NCI-H2171 (cell line): ENCODE measurements at places on chromosomes 2 and 18.

GRCh38 chr2:159506764-159507440, 109.4 kb downstream of the BAZ2B start:
- DNase-seq = no peak

DNA sequence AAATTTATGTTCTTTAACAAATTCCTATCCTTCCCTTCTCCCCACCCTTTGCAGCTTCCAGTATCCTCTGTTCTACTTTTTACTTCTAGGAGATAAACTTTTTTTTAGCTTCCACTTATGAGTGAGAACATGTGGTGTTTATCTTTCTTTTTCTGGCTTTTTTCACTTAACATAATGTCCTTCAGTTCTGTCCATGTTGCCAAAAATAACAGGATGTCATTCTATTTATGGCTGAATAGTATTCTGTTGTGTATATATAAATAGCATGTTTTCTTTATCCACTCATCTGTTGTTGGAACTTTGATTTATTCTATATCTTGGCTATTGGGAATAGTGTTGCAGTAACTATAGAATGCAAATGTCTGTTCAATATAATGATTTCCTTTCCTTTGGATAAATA, 1191.2 kb downstream of the CNTNAP5 start:
- DNase-seq = no peak

DNA sequence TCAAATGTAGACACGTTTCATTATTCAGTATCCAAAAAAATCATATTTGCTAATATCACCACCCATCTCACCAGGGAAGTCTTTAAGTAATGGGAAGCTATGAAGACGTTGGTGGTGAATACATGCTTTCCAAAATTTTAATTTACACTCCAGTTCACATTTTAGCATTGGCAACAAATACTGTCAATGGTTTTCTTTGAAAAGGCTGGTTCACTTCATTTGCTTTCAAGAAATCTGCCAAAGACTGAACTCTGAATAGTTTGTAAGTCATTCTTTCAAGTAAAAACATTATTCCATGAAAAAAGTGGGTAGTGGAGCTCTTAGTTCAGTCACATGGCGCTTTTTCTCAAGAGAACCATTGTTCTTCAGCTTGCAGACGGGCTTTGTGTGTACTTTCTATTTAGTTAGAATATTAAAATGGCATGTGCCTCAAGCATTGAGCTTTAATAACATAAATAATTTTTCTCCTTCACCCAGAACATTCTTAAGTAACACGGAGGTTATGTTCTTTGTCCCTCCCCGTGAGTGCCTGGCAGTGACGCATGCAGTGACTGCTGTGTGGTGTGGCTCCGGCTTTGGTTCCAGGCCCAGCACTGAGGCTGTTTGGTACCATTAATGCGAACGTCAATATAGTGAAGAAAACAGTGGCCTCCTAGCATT, 300.0 kb upstream of the HDAC4 start:
- DNase-seq = no peak

DNA sequence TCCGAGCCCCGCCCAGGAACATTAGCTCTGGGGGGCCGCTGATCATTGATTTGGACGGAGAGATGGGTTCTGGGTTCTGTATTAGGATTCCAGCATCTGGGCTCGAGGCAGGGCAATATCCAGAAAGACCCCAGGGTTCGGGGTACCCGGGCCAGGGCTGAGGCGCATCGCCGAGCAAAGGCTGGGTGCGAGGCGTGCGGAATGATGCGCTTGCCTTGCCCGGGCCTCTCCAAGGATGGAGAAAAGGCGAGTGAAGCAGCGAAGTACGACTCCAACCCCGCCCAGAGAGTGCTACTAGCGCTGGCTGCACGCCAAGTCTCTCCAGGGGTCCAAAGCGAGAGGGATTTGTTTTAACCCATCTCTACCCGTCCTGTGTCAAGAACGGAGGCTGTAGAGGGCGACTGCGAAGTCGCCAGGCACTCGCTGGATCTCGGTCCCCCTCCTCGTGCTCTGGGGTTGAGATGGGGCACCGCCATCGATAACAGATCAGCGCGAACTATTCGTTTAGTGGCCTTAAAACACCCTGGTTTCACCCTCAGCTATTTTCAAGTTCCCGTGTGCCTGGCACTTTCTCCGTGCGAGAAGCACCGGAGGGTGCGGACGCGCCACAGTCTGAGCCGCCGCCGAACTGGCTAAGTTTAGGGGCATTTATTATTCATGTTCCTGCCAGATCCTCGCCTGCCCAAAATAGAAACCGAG, 1.9 kb downstream of the ADCYAP1 start:
- peak; percentile 54 for DNase-seq

GRCh38 chr2:198498516-198498915, 694.1 kb downstream of the PLCL1 start:
- no peak for DNase-seq

DNA sequence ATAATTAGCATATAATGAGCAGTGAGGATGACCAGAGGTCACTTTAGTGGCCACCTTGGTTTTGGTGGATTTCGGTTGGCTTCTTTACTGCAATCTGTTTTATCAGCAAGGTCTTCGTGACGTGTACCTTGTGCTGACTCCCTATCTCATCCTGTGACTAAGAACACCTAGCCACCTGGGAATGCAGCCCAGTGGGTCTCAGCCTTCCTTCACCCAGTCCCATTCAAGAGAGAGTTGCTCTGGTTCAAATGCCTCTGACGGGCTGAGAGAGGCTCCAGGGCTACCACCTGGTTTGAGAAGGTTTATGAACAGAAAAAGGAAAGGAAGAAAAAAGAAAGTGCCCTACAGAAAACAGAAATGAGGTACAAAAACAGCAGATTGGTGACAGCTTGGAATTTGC, 738.7 kb downstream of the SOCS6 start:
- DNase-seq = no peak

DNA sequence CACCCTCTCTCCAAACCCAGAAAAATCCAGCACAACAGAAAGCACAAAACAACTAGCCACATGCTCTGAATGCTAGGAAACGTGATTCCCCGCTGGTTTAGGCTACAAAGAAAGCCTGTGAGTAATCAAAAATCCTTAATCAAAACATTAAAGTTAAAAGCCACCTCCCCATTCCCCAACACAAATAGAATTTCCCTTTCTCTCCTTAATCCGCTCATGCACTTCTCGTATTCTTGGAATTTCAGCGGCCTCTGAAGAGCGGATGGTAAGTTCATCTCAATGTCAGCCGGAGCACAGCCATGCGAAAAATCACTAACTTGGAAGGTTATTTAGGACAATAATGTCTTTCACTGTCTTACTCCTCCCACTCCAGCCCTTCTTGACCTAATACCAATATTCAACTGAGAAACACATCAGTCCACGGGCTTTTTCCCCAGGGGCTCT, 126.7 kb downstream of the OSBPL1A start:
- no peak for DNase-seq

DNA sequence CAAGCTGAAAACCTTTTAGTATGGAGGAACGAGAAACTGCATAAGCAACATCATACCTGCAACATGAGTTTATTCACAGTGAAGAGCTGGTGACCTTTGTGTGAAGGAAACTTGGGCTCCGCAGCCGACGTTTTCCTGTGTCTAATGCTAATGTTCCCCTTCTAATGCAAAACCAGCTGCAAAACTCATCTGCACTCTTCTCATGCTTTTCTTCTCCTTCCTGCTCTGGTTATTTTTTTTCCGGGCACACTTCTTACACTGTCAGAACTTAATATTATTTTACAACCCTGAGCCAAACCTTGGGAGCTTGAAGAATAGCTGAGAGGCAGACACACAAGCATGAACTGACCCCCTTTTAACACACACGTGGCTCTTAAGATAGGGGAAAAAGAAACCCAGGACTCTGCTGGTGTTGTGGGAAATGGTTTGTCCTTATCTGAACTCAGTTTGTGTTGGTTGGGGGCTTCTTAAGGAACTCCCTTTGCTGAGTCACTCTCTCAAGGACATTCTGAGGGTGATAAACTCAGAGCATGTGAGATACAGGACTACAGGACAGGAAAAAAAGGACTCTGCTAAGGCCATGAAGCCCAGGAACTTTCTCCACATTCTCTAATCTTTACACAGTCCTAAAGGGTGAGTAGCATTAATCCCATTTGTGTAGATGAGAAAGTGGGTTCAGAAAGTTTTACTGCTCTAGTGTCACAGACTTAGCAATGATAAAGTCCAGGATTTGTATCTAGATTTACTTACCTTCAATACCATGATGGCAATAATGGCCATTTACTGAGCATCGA, 439.3 kb upstream of the TRIB2 start:
- DNase-seq = no peak

DNA sequence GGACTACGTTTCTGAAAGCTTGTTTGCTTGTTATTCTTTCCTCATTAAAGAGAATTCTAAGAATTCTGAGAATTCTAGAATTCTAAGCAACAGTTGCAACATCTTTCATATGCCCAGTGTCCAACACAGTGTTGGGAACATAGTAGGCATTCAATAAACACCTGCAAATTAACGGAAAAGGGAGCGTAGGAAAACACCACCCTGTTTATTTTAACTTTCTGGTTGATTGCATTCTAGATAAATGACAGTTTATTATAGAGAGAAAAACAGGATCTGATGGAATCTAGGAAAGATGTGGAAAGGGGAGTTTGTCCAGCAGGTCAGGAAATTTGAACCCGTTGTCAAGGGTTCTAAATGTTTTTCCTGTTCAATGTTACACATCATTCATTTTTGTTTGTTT, 24.2 kb upstream of the EFEMP1 start:
- no peak for DNase-seq

GRCh38 chr18:79395308-79395640, 456 bp upstream of the NFATC1 start:
- no peak for DNase-seq

DNA sequence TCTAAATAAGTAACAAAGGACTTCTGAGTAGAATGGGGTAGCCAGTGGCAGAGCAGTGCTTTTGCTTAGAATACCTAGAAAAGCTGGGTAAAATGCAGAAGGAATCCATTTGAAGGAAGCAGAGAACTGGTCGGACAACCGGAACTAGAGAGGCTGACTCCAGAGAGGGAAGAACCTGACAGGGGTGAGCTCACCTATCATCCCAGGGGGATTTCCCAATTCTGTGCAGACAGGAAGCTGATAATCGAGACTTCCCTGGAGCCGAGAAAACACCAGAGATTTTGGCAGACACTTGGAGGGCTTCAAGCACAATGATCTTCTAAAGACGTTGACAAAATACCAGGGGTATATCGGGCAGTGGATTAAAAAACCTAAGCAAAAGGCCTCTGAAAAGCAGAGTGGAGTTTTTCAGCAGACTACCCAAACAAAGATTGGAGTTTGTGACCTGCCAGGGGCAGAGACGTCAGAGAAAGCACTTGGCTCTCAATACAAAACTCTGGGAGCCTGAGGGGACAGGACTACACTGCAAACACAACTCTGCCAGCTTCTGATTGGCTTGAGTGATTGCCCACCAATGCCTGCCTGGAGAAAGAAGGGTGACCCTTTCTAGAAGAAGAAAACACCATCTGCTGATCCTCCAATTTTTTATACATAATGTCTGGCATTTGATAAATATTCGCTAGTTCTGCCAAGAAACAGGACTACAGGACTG, 67.5 kb upstream of the TTN start:
- no peak for DNase-seq

DNA sequence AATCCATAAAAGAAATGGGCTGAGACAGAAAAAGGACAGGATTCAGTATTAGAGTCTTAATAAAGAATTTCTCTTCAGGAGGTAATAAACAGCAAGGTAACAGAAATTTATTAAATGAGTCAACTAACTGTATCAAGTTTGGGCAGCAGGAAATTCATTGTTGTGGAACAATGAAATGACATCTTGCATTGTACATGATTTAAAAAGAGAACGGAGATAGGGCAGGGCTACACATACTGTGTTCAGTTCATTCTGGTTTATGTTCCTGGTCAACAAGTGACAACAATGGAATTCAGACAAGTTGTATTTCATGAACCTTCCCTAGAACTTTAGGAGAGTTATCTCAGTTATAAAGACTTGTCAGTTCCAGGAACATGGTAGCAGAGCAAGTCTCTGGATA, 961.3 kb downstream of the SOCS6 start:
- DNase-seq = no peak

DNA sequence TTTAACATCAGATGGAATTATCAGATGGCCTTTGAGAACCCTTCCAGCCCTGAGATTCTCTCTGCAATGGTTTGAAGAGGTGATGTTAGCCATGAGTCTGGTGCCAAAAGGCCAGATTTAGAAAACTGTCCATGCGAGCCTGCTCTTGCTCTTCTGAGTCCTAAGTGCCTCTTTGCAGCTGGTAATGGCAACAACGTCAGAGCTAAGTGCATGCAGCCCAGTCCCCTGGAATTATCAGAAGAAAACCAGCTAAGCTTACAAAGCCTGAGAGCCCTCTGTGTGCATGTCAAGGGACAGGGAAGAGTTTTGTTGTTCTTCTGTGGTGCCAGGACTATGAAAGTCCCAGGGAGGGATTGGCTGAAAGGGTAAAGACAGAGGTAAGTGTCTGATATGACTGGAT, 89.8 kb downstream of the LOXHD1 start:
- DNase-seq = no peak

- DNase-seq = peak; percentile 76
Measured at GRCh38 chr2:184444217-184444616, 154.1 kb upstream of the ZNF804A start.

DNA sequence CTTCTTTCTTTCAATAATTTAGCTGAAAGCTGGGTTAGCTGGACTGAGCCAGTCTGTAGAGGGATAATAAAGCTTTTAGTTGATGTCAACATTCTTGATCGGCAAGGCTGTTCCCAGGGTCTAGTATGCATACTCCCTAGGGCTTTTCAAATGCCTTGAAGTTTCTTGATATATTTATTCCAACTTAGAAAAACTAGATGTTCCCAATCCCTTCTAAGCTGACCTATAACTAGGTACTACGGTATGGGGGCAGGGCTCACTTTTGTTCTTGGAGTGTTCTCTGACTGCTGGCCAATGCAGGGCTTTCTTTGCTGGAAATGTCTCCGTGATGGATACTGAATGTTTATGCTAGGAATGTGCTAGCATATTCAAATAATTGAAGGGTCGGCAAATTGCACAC, 258.6 kb upstream of the TANK start:
- DNase-seq = no peak

DNA sequence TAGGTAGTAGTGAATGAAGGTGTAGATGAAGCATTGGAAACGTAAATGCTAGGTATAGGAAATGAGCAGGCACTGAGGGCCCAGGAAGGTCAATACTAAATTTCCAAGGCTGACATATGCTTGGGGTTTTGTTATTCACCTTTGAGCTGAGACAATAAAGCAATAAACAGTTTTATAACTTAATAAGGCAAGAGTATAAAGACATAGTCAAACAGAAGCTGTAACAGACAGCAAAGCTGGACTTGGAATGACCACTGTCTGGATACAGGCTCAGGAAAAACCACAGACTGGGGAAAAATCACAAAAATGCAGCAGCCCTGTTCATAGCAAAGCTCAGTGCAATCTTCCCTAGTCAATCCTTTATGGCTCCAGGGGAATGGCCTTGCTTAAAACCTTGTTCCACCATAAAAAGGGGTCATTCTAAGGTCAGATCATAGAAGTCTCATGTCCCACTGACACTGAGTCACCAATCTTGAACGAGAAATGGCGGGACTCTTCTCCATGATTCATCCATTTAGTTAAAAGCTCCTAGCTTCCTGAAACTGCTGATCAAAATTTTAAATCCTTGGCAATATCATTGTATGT, 493.3 kb downstream of the CMPK2 start:
- DNase-seq = no peak

GRCh38 chr2:73963385-73964120, 21.2 kb upstream of the TET3 start:
- no peak for DNase-seq

- no peak for DNase-seq
Measured at GRCh38 chr2:65375723-65376122, 56.7 kb downstream of the SPRED2 start.

- DNase-seq = no peak
Measured at GRCh38 chr2:232361646-232362045, 16.9 kb upstream of the ALPP start.

- DNase-seq = no peak
Measured at GRCh38 chr18:989425-989824, 84.8 kb downstream of the ADCYAP1 start.

- DNase-seq = peak; percentile 32
Measured at GRCh38 chr2:86337244-86337835, at the start of gene REEP1. Gene REEP1, minus strand, starts transcription at chr2:86337626. Its CDS starts 116 bp downstream, at chr2:86337510.
